G401 (cell line): ENCODE measurements at places on chromosomes 5 and 9.

GRCh38 chr5:64566310-64566916, 60.6 kb downstream of the RGS7BP start:
- DNase-seq: no peak

GRCh38 chr9:18007621-18008020, 428.8 kb downstream of the SH3GL2 start:
- DNase-seq: no peak

DNA sequence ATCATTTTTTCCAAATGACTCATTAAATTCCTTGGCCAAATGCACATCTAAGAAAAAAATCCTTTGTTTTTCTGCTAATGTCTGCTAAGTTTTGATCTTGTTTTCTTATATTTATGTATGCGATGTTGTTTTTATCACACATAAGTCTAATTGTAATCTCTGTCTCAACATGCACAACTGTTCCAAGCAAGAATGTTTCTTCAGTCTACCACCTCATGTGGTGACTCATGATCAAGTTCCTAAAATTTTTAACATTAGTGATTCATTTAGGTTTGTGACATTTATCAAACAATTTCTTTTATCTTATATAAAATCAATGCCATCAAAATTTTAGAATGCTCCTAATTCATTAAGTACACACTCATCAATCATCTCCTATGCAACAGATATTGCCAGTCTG, 763.9 kb upstream of the FAM174A start:
- no peak for DNase-seq

GRCh38 chr5:113487416-113487780, 855 bp downstream of the MCC start:
- DNase-seq: no peak

- peak; percentile 62 for DNase-seq
Measured at GRCh38 chr9:131503626-131504465, 1.1 kb downstream of the POMT1 start.

- DNase-seq: no peak
Measured at GRCh38 chr5:123455095-123455494, 31.9 kb upstream of the CEP120 start.

- no peak for DNase-seq
Measured at GRCh38 chr5:87765009-87765408, 352.3 kb upstream of the CCNH start.

GRCh38 chr9:16728137-16728508, 142.3 kb downstream of the BNC2 start:
- no peak for DNase-seq

DNA sequence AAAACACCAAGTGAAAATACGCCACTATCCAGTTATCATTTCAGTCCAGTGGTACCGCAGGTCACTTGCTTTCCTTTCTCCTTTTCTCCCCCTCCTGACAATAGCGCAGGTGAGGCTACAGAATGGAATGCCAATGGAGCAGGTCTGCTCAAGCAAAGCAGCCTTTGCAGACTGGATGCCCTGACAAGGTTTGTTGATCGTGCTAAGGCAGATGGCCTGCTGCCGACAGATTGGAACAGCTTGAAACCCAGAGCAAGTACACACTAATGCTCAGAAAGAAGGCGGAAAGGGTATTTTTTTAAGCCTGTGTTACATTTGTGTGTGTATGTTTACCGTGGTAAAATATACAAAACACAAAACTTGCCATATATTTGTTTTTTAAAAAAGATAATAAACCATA, 19.4 kb downstream of the SPACA9 start:
- DNase-seq: peak; percentile 93
